CD4-positive, alpha-beta T cell (primary cell): ENCODE measurements at places on chromosomes 1 and 21.

GRCh38 chr1:228925691-228926090, 190.4 kb downstream of the RHOU start:
- DNase-seq = no peak

DNA sequence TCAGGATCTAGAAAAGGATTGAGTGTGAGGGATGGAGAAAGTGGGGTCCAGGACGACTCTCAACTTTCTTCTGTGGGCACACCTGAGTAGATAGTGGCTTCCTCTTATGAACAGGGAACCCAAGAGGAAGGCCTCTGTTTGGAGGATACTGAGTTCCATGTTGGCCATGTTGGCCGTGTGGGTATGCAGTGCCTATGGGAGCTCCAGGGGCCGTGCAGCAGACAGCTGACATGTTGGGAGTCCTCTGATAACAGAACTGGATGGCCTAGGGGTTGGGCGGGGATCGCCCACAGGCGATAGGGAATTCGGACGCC, 43.0 kb downstream of the TMEM53 start:
- DNase-seq = no peak

DNA sequence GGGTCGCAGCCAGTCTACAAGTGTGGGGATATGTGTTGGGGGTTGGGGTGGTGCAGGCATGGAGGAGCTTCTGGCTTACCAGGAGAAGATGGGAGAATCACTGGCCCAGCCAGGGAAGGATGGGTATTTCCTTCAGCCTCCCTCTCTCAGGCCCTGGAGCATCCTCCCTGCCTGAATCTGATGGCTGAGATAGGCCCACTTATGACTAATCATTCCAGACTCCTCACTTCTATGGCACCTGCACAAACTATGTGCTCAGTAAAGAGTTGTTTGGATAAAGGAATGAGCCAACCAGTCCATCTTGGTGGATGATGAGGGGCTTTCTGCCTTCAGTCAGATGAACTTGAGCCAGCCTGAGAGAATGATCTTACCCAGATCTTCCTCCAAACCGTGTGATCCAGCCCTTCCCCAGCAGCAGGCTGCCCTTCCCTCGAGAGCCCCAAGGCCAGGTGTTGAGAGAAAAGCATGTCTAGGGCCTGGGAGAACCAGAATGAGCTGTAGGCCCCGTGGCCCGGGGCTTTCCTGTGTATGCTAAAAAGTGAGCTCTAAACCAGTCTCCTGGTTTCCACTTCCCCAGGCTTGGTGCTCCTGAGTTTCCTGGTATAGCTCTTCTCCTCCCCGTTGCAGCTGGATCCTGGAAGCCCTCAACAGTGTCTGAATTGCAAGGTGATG, 1.3 kb downstream of the GPA33 start:
- no peak for DNase-seq

DNA sequence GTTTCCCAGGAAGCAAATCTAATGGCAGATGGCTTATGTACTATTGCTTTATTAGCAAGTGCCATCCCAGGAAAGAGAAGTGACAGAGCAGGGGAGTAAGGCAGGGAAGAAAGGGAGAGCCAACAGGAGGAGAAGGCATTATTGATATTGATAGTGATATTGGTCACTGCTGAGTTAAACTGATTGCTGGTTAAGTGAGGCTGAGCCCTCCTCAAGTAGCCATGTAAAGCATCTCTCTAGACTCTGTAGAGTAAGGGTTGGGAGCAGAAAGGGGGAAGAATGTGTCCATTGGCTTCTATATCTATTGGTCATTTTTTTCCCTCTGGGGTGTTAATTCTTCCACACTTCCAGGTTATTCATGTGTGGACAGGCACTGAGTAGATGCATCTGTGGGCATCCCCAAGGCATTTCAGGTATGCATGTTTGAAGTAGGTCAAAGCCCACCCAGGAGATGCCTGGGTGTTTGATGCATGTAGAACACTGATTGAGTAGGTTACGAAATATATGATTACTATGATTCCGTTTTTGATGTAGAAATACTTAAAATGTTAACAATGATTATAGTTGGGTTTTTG, 290.5 kb upstream of the DPYD start:
- no peak for DNase-seq

- DNase-seq = no peak
These were observed 97.4 kb upstream of the CHRM3 start for GRCh38 chr1:239288820-239289554.

GRCh38 chr21:28160378-28160777, 832.3 kb downstream of the LTN1 start:
- DNase-seq = no peak

DNA sequence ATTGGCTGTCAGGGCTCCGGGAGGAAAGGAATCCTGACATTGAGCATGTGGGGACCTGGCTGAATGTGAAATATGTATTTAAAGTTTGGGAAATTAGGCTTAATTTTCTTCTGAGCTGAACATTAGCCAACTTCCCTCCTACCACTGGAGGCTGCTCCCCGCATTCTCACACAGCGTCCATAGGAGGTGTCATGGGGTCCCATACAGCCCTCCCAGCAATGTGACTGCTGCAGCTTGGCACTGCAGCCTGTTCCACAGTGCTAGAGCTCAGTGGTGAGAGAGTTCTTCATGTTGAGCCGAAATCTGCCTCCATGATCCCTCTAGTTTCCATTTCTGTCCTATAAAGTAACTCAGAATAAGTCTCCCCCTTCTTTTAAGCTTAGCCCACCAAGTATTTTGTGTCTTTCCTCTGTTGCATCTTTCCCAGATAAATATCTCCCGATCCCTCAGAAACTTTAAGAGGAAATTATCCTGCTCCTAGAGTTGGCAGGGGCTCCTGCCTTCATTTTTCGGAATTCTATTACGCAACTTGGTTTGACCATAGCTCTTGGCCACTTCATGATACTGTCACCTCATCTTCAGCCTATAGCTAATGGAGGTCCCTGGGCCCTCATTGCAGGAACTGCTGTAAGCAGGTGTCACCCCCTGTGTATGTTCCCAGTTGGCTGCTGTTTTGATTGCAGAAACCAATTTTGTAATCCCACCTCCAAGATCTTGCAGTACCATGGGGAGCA, 2.0 kb downstream of the FCRL6 start:
- no peak for DNase-seq

DNA sequence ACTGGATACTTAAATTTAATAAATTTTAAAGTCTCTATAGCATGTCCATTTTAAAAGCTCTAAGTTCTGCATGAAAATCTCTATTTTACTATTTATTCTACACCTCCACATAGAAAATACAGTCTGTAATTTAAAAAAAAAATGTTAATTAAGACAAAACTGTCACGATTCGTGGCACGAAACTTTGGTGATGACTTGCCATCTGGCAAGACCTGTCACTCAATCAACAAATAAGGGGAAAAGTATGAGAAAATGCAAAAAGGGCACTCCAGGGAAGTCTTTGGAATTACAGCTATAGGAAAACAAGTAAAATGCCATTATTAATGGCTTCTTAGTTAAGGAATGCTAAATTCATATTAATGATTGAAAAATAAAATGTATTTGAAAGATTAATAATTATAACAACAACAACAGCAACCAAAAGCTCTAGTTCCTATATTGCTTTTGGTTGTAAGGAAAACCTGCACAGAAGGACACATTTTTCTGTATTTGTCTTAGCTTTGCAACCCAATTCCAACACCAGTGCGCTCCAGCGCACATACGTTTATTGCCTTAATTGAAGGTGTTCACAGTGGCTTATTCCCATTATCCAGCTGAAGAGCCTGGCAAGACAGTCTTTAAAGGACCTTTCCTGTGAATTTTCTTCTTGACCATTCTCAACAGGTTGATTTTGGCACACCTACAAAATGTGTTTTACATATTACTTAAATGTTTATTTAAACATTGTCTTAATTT, 107.8 kb downstream of the PLPPR5 start:
- DNase-seq = no peak

GRCh38 chr1:174314433-174314832, 133.3 kb upstream of the GPR52 start:
- no peak for DNase-seq

- no peak for DNase-seq
These were observed 11.1 kb downstream of the RNF19B start for GRCh38 chr1:32953495-32953894.

GRCh38 chr1:170254371-170254770, 108.6 kb downstream of the NTMT2 start:
- DNase-seq = no peak

- DNase-seq = no peak
These were observed 56.7 kb downstream of the LRRN2 start for GRCh38 chr1:204628868-204629267.

DNA sequence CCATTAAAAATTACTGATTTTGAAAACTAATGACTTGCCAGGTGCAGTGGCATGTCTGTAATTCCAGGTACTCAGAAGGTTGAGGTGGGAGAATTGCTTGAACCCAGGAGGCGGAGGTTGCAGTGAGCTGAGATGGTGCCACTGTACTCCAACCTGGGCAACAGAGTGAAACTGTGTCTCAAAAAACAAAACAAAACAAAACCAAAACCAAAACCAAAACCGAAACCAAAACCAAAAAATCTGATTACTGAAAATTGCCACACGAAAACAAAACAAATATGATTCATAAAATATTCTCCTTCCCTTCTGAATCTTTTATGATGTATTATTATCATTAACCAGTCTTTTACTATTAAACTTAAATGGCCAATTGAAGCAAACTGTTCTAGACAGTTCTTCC, 74.1 kb downstream of the SERINC2 start:
- no peak for DNase-seq

- no peak for DNase-seq
These were observed 54.1 kb downstream of the C8A start for GRCh38 chr1:56908619-56909221.

GRCh38 chr21:36704958-36705678, 6.2 kb downstream of the SIM2 start:
- DNase-seq = no peak

GRCh38 chr1:212700223-212700891, 717 bp upstream of the BATF3 start:
- DNase-seq = peak; percentile 23

DNA sequence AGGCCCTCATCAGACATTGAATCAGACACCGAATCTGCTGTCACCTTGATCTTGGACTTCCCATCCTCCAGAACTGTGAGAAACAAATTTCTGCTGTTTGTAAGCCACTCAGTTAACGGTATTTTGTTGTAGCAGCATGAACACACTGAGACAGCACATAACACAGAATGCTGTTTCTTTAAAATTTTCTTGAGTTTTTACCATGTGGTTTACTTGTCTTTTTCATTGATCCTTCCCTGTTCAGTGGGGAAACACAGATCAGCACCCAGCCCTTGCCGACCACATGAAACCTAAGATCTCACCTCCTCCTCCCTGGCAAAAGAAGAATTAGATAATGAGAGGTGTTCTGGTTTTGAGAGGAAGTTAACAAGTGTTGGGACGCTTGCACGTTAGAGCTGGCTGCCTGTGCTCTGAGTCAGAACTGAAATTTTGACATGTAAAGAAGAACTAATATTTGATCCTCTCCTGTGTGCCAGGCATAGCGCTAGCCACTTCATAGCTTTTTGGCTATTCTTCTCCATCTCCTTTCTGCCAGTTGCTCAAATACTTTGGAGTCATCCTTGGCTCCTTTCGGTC, 179.6 kb downstream of the DHRS3 start:
- no peak for DNase-seq

GRCh38 chr1:223678841-223679240, 13.3 kb upstream of the CAPN8 start:
- no peak for DNase-seq

- DNase-seq = no peak
These were observed 10.2 kb downstream of the C1orf94 start for GRCh38 chr1:34186741-34187494.

GRCh38 chr1:12566484-12567287, 51.3 kb downstream of the DHRS3 start:
- no peak for DNase-seq

DNA sequence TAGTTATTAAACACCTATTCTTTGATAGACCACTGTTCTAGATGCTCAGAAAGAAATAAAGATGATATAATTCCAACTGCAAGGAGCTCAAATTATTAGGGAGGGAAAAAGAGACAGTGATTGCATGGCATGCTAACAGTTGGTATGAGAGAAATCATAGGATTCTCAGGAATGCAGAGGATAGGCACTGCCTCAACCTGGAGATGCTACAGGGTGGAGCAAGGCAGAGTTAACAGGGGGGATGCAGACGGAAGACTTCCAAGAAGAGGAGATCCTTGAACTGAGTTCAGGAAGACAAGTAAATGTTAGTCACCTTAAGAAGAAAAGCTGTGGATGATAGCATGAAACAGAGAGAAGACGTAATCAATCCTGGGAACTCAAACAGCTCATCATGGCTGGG, 123.7 kb downstream of the DAB1 start:
- no peak for DNase-seq

DNA sequence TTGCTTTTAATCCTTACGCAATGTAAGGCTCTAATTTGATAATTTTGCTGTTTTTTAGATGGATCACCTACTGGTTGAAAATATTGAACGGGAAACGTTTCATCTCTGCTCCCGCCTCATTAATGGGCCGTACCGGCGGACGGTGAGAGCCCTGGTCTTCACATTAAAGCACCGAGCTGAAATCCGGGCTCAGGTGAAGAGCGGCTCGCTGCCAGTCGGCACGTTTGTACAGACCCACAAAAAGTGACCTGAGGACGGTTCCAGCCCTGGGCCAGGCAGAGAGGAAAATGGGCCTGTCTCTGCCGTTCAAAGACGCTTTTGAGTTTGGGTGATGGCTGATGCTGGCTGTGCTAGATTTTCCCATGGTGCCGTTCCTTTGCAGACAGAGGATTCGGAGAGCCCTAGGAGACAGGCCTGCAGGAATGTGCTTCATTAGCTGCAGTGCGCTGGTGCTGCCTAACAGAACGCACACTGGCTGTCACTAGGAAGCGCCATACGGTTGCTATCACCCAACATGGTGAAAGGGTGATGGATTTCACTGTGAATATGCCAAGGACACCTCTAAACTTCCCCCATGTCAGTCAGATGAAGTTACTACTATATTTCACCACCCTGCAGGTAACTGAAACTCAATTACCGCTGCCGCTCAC, 42.9 kb downstream of the TCEANC2 start:
- no peak for DNase-seq

GRCh38 chr1:107531065-107531908, 390.4 kb downstream of the NTNG1 start:
- no peak for DNase-seq

DNA sequence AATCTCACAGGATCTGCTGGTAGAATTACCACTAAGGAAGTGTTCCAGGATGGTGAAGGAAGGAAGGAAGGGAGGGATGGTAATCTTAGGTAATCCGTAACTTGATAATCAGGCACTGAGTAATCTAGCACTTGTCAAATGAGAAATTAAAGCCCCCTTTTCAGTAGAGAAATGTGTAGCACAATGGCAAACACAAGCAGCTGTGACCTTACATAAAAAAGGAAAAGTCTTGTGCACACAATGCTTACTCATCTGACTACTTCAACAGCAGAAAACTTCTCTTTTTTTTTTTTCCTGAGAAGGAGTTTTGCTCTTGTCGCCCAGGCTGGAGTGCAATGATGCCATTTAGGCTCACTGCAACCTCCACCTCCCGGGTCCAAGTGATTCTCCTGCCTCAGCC, 6.1 kb downstream of the NUP210L start:
- no peak for DNase-seq
